ENCODE measurements at places on chromosomes 2 and 18. TPM values are rescaled to one million over a fixed set of nuclear protein-coding genes. Genes with fewer than 3 reads are reported as not detected.

Gene CNNM3
- 54.7 TPM for total RNA-seq

Gene MTCL1
- 5.8 TPM for total RNA-seq

Gene C2orf76
- 13.6 TPM for total RNA-seq

Gene PIEZO2
- not detected for total RNA-seq

Gene TBR1
- not detected for total RNA-seq

- H3K27me3 ChIP-seq, result no peaks in the 10 kb centered on the region
- no peak for DNase-seq
- no peak overlapping the region for H3K27ac ChIP-seq
- no peaks in the 10 kb centered on the region for H3K4me1 ChIP-seq
- no peak overlapping the region for H3K4me3 ChIP-seq
Measured at GRCh38 chr18:11154368-11154989, 5.1 kb upstream of the PIEZO2 start.

DNA sequence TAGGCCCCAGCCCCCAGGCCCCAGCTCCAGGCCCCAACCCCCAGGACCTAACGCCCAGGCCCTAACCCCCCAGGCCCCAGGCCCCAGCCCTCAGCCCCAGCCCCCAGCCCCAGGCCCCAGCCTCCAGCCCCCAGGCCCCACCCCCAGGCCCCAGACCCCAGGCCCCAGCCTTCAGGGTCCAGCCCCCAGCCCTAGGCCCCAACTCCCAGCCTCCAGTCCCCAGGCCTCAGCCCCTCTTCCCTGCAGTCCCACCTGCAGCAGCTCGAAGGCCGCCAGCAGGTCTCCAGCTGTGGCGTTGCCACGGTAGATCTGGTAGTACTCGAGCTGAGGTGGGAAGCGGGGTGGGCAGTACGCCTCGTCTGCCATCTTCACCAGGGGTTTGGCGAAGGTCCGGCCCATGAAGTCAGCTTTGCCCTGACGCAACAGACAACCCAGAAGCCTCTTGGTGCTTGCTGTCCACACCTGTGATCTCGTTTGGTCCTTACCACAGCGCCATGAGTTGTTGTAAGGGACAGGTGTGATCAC is 3.6 kb downstream of the OTOF start:
- no peak overlapping the region for H3K4me3 ChIP-seq
- H3K27ac ChIP-seq, result no peak overlapping the region
- H3K27me3 ChIP-seq, result no peaks in the 10 kb centered on the region
- no peaks in the 10 kb centered on the region for H3K4me1 ChIP-seq
- H3K36me3 ChIP-seq, result no peaks in the 10 kb centered on the region
- no peak for DNase-seq

DNA sequence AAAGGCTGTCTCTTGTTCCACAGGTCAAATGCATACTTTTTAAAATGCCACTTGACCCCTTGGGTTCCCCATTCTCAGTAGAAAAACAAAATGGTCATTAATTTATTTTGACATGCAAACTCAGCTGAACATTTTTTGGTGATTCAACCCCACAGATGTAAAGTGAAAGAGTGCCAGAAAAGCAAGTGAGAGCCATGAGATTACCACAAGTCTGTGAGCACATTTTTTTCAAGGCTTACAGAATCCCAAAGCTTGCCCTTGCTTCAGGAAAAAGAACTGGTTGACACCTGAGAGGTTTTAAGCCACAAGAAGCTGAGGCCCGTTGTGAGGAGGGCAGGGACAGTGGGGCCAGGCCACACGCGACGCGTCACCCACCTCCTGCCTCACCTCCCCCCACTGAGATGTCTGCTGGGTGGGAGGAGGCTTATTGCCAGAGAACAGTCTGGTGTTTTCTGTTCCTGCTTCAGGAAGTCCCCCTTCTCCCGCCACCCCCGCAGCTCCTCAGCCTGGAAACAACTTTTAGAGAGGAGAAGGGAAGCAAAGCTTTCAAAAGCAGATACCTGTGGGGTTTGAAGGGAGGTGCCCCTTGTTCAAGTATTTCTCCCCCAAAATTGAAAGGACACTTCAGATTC is 70.4 kb upstream of the CYP1B1 start:
- H3K4me3 ChIP-seq, result no peak overlapping the region
- H3K27me3 ChIP-seq, result no peaks in the 10 kb centered on the region
- H3K36me3 ChIP-seq, result no peaks in the 10 kb centered on the region
- no peak overlapping the region for H3K27ac ChIP-seq
- no peak for DNase-seq

DNA sequence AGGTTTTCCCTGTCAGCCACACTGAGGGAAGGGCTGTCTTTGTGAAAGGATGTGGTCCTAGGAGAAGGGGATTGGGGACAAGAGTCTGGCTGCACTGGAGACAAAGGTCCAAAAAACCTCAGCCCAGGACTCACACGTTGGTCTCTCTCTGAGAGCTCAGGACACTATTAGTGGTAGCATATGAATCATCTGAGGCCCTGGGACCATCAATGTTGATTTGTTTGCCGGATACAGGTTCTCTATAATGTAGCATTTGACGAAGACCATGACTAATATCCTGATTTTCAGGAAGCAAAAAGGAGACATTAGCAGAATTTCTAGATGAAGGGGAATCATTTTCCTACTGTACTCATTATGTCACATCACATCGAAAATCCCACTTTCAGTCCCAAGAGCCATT is 22.2 kb upstream of the DNAH6 start:
- no peak overlapping the region for H3K4me3 ChIP-seq
- DNase-seq, result no peak
- H3K36me3 ChIP-seq, result no peaks in the 10 kb centered on the region
- no peaks in the 10 kb centered on the region for H3K4me1 ChIP-seq
- no peak overlapping the region for H3K27ac ChIP-seq

DNA sequence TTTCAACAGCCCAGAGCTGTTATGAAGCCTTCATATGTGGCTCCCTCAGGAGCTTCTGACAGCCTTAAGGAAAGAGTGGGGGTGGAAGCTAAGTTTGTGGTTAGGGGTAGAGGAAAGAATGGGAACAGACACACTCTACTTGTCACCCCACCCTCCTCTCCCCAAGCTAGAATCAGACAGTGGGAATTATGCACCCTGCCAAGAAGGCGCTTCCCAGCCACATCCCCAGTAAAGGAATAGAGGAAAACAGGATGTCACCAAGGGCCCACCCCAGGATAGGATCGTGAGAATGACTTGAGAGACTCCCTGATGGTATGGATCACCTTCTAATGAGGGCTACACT is 32.4 kb upstream of the EML4 start:
- no peak for DNase-seq
- H3K27me3 ChIP-seq, result no peaks in the 10 kb centered on the region
- peaks cover 48% of the 10 kb centered on the region for H3K4me1 ChIP-seq
- no peak overlapping the region for H3K27ac ChIP-seq

DNA sequence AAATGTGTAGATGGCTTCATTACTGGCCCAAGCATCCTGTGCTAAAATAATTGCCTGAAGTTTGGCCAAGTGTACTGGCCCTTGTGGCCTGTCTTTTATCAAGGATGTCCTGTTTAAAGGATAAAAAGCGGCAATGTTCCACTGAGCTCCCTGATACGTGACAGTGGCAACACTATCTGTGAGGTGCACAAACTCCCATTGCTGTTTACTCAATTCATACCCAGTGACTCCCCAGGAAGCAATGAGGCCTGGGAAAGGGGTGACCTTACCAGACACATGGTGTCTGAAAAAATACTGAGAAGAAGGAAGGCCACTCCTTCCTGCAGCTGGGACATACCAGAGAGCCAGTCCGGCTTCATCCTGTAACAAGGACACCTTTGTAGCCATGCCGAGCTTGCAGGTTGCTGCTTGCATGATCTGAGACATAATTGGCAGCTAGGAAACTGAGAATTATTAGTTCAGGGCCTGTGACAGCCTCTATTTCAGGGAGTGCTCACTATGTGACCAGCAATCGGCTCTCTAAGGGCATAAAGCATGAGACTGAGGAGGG is 198.5 kb upstream of the LRATD1 start:
- H3K27me3 ChIP-seq, result no peaks in the 10 kb centered on the region
- H3K27ac ChIP-seq, result no peak overlapping the region
- H3K4me3 ChIP-seq, result no peak overlapping the region
- H3K4me1 ChIP-seq, result no peaks in the 10 kb centered on the region

DNA sequence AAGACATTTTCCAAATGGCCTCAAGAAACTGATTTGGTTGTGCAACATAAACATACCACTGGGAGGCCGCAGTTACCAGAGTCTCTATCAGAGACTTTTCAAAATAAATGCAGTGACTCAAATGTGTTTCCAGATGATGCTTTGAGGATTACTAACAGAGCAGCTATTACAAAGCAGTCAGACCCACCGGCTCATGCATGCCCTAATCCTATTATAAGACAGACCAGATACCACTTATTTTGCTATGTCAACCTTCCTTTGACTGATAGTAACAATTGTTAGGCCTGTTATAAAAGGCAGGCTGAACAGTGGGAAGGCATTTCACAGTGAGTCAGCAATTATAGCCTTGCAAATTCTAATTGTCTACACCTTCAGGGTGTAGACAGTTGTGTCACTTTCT is 217.7 kb downstream of the LRRTM1 start:
- no peaks in the 10 kb centered on the region for H3K36me3 ChIP-seq
- no peak overlapping the region for H3K4me3 ChIP-seq
- no peaks in the 10 kb centered on the region for H3K4me1 ChIP-seq
- DNase-seq, result no peak

DNA sequence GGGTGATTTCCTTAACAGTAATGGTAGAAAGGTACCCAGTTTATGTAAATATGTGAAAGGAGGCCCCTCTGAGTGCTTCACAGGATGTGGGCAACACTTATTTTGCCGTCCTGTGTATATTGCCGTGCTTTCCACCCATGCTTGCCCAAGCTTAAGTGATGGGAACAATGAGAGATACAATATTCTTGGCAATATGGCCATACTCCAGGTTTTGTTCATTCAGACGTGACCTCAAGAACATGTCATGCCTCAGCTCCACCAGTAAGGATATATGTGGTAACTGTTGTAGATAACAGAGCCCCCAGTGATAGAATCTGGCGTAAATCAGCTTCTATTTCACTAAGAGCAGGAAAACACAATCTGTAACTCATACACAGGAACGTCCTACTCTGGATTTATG is 318.7 kb downstream of the PTPRM start:
- no peak overlapping the region for H3K4me3 ChIP-seq
- H3K27ac ChIP-seq, result no peak overlapping the region

Data from B cell (primary cell).